Mucosa of gallbladder (tissue), 1 donor: ENCODE measurements at places on chromosomes 11 and 22. TPM values are rescaled to one million over a fixed set of nuclear protein-coding genes. Genes with fewer than 3 reads are reported as not detected.
A peak's percentile ranks its signal among the peaks of the same experiment; 100 is the strongest.

HEPHL1 gene
- not detected for total RNA-seq

DRAP1 gene
- 90.1 TPM for total RNA-seq

NCAM1 gene
- 20.3 TPM for total RNA-seq

OTOG gene
- total RNA-seq, result 0.12 TPM

CHST1 gene
- 1.8 TPM for total RNA-seq

PTDSS2 gene
- total RNA-seq, result 36.6 TPM

KRTAP5-9 gene
- total RNA-seq, result 0.23 TPM

GSTT4 gene
- total RNA-seq, result not detected

NECTIN1 gene
- total RNA-seq, result 13.2 TPM

GRCh38 chr11:35227576-35228327 lies 88.8 kb downstream of the CD44 start:
- no peak for DNase-seq

DNA sequence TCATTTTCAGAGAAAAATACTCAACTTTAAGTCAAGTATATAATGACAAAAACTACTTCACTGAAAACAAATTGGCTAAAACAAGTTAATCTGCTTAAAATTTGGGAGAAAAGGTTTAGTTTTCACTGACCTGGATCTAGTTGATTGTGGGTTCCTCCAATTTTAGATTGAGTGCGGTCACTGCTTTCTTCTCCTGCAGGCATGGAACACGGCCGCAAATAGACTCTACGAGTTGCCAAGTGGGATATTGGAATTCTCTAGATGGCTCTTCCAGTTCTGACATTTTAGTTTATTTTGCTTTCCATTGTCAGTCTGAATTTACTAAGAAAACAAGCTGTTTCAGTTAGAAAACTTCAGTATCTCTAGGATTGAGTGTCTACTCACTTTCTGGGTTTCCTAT lies 12.3 kb downstream of the OR4C5 start:
- no peak for DNase-seq

DNA sequence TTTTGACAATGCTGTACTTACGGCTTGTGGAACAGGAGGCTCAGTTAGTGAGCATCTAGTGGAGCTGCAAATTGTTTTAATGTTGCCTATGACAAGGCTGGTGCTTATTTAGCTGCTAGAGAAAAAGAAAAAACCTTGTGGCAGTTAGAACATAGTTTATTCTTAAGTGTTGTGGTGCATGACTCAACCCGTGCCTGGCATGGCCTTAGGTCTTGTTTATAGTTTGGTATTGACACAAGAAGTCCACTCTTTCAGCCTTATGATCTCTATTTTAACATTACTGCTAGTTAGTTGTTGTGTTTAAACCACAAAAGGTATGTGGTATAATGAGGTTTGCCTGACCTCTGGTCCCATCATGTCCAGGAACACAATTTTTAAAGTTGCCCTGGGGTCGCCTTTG lies 744.6 kb downstream of the FAM181B start:
- no peak for DNase-seq

DNA sequence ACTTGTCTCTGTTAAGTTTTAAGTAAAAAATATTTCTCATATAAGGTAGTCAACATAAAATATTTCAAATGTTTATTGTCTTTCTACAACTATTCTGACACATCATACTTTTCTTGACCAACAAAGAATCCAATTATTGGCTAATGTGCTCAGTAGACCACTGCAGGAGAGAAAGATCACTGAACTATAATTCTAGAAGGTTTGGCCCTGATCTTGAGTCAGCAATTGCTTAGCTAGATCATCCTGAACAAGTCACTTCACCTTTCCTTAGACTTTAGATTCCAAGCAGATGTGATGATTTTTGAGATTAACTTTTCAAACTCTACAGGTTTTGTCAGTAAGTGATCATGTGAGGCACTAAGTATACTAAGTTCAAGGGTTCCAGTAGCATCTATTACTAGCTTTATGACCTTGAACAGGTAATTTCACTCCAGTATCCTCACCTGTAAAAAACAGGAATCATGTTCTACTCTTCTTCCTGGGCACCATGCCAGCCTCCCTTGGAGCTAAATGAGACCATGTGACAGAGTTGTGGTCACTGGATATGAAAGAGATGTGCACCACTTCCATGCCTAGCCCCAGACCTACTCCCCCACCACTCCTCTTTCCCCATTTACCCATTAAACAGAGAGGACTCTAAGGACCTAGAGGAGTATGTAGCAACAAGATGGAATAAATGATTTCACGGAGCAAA lies 17.3 kb downstream of the PGM2L1 start:
- peak; percentile 62 for DNase-seq

DNA sequence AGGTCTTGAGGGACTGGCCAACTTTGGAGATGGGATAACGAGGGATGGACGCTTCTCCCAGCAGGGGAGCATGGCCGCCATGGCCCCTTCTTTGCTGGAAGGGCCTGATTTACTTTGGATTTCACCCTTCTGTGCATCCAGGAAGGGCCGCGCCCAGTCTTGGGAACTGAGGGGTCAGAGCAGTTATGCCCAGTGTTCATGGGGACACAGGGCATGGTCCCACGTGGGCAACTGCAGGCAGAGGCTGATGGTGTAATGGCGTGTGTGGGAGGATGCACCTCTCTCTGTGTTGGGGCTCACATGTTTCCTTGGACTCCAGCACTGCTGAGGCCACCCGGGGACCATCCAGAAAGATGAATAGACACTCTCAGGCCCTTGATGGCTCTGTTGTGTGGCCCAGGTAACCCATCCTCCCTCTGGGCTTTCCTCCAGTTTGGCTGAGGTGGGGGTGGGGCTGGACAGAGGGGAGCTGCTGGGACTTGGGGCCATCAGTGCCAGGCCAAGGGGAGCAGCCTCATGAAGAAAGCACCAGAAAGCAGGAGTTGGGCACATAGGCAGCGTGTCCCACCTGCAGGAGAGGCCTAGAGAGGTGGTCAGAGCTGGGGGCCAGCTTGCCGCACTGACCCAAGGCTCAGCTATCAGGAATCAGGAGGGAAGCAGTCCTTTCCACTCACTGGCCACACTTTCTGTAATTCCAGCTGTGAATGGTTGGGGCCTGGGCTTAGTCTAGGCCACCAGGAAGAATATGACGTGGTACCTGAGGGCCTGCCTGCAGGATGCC lies 1033.9 kb downstream of the TBC1D22A start:
- DNase-seq, result no peak

- DNase-seq, result no peak
Measured at GRCh38 chr11:63277345-63277943, 34.0 kb upstream of the SLC22A25 start.

DNA sequence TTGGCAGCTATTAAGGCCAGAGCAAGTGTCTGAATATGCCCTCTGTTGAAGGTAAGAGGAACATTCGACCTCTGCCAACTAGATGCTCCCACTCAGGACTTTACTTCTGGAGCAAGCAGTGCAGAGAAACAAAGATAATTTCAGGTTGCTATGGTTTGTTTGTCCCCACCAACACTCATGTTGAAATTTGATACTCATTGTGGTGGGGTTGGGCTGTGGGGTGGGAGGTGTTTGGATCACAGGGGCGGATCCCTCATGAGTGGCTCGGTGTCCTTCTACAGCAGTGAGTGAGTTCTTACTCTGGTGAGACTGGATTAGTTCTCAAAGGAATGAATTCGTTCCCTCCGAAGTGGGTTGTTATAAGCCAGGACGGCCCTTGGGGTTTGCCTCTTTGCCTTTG lies 12.0 kb downstream of the OR8A1 start:
- DNase-seq, result no peak

- no peak for DNase-seq
Measured at GRCh38 chr22:27614650-27615007, 186.9 kb downstream of the MN1 start.

GRCh38 chr11:88657076-88657738 lies 319.7 kb upstream of the CTSC start:
- DNase-seq, result no peak

GRCh38 chr11:26936109-26936508 lies 57.8 kb upstream of the FIBIN start:
- DNase-seq, result no peak

- peak; percentile 22 for DNase-seq
Measured at GRCh38 chr22:22410121-22410520, 98.4 kb downstream of the ZNF280B start.

- DNase-seq, result no peak
Measured at GRCh38 chr11:70845591-70846041, 406.8 kb downstream of the SHANK2 start.

DNA sequence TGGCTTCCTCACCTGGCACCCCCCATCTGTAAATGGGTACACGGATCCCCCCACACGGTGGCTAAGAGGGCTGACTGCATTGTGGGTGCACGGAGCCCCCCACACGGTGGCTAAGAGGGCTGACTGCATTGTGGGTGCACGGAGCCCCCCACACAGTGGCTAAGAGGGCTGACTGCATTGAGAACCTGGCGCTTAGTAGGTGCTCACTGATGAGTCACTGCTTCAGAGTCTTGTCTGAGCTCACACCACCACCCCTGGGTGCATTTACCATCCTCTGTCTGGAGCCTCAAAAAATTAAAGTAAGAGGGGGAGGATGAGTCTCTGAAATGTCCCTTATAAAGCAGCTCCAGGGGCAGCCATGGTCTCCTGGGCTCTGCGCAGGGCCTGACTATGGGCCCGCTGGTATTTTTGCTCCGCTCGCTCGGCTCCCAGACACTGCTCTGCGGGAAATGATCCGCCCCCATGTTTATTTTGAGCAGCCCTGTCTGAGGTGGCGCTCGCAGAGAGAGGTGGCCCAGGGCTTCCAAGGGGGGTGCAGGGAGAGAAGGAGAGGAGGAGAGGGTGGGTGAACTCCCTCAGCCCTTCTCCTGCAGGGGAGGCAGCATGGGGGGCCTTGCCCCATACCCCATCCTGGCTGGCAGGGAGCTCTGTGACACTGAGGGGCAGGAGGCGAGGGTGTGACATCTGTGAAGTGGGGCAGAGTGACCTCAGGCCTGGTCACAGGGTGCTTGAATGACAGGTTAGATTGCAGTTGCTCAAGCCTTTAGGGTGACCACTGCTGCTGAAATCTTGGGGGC lies 82.6 kb downstream of the CACNA1I start:
- DNase-seq, result no peak

GRCh38 chr22:49350441-49351121 lies 477.1 kb downstream of the BRD1 start:
- no peak for DNase-seq

DNA sequence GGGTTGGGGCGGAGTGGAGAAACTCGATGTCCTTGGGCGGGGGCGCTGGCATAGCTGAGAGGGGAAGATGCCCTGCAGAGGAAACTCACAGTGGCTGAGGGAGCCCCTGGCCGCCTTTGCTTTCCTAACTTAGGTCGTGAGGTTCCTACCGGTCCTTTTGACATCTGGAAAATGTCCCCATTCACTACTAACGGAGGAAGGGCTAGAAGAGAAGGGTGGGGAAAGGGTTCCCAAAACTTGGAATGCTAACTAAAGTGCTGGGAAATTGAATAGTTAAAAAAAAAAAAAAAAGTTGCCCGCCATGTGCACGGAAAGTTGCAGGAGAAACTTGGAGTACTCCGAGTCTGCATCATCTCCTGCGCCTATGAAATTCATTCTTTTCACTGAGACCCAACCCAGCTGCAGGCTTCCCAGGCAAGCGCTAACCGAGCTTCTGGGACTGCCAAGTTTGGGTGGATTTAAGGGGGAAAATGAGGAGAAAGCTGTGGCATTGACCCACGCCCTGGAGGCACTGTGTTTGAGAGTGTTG lies 796 bp downstream of the TIMP3 start:
- no peak for DNase-seq

DNA sequence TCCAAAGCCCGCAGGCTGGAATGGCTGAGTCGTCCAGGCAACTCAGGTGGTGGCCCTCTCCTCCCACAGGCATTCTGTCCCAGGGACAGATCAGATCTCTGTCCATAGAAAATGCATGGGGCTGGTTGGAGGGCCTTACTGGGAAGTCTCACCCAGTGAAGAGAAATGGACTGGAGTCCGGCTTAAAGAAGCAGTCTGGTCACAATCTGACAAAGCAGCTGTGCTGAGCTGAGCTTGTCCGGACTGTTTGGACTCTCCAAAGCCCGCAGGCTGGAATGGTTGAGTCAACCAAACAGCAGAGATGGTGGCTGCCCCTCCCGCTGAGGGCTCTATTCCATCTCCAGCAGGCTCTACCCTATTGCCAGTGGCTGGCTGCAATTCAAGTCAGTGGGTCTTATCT lies 14.4 kb upstream of the DEPDC7 start:
- no peak for DNase-seq

DNA sequence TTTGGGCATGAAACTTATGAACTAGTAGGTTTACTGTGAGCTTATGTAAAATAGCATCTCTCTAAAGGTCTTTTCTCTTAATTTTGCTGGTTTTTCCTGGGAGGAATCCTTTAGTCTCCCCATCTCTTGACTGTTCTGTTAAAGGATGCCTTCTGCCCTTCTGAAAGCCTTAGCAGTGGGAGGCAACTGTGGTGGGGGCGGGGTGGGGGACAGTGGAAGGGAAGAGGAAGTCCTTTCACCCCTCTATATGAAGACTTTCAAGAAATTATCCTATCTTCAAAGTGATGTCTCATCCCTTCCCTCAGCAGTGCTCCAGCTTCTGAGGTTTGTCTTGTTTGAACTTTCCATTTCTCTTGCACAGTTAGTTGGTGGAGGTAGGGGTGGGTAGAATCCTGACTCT lies 73.1 kb downstream of the ELP4 start:
- DNase-seq, result no peak

DNA sequence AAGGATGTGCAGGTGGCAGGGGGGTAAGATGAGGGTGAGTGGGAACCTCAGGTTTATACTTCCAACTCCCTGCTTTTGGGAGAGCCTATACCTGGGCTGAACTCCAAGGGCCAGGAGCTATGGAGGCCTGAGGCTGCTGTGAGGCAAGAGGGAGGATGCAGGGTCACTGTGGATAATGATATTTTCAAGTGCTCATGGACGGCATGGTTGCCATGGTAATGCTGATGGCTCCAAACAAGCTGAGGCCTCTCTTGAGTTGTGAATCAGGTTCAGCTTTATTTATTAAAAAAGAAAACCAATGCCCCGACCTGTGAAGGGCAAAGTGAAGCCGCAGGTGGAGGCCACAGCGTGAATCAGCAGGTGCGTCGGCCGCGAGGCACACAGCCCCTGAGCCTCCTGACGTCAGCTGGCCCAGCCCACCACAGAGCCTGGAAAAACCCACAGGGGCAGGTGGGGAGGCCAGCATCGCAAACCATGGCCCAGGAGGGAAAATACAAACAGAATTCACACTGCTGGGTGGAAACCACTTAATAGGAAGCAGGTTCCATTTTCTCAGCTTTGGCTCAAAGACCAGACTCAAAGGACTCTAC lies 17.4 kb upstream of the CREB3L1 start:
- DNase-seq, result no peak

DNA sequence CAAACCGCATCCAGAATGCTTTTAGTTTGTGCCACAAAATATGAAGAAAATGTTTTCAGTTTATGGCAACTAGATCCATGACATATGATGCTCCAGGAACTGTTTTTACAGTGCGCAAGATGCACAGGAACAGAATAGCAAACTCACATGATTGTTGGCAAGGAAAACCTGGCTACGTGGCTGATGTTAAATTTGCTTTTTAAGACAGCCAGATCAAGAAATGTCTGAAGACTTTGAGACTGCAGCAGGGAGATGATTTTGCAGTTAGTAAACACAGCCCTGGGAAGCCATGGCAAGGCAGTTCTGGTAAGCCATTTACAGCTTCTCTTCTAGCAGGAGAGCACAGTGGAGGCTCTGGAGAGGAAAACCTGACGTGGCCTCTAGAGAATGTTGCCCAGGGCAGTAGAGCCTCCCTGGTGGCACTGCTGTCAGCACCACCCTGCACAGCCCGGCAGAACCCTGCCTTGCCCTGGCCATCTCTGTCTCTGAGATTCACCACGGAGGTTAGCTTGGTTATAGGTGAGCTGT lies 69.8 kb upstream of the TNRC6B start:
- no peak for DNase-seq
